ENCODE measurements at places on chromosomes 13 and 19. TPM values are rescaled to one million over a fixed set of nuclear protein-coding genes. Genes with fewer than 3 reads are reported as not detected.

GRCh38 chr13:112742583-112742982, 52.7 kb downstream of the ATP11A start:
- H3K4me3 ChIP-seq: no peak overlapping the region
- no peaks in the 10 kb centered on the region for H3K36me3 ChIP-seq
- no peak for DNase-seq
- H3K27ac ChIP-seq: no peak overlapping the region
- H3K4me1 ChIP-seq: no peaks in the 10 kb centered on the region

DNA sequence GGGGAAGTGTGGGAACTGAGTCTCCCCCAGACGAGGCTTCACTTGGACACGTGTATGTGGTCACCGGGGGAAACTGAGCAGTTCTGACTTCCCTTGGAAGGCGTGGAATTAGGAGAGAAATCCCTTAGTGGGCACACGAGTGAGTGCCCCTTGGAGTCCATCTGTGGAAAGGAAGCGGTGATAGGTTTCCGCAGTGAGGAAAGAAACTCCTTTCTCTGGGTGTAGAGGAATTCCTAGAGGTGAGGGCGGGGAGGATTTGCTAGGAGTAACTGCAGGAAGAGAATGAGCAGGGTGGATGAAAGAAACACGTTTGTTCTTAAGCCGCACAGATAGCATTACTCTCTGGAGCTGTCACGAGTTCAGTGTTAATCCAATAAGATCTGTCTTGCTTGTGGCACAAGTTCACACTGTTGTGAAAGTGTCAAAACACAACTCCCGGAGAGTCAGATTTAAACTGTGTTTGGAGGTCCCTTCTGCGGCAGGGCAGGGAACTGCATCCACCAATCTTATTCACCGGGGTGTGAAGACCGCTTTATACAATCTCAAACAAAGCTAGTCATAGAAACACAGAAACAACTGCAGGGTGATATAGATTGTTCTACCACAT, 1.2 kb downstream of the KL start:
- H3K27ac ChIP-seq: no peak overlapping the region
- H3K4me3 ChIP-seq: no peak overlapping the region
- peaks cover 9% of the 10 kb centered on the region for H3K27me3 ChIP-seq
- H3K4me1 ChIP-seq: no peaks in the 10 kb centered on the region
- DNase-seq: peak; percentile 24
- H3K36me3 ChIP-seq: no peaks in the 10 kb centered on the region

- no peak for DNase-seq
- peaks cover 35% of the 10 kb centered on the region for H3K36me3 ChIP-seq
- H3K27ac ChIP-seq: no peak overlapping the region
- no peaks in the 10 kb centered on the region for H3K27me3 ChIP-seq
Measured at GRCh38 chr19:7421941-7422744, 66.7 kb downstream of the PEX11G start.

DNA sequence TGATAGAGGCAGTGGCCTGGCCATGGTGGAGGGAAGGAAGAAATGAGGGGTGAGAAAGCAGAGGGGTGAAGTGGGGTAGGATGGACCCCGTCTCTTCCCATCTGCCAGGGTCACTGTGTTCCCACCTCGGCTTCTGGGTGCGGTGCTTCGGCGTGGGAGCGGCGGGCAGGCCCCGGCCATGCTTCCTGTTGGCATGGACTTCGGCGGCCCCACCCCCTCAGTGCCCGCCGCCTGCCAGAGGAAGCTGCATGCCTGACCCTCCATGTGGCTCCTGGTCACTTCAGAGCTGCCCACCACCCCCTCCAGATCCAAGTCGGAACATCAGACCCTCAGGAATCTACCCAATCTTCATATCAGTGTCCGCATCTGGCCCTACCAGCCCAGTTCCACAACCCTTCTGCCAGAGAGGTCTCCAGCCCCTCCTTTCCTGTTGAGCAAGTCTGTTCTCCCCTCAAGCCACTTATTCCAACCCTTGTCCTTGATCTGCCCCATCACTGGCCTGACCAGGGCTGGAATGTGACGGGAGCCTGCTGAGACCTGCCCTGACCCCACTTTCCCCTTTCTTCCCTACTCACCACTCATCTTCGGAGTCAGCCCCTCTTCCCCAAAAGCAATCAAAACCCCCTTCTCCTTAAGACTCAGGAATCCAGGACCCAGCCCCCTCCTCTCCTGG, 1.5 kb downstream of the KCNN4 start:
- peak overlapping the region; percentile 65 for H3K4me3 ChIP-seq
- no peak for DNase-seq
- peaks cover 67% of the 10 kb centered on the region for H3K4me1 ChIP-seq
- H3K27me3 ChIP-seq: no peaks in the 10 kb centered on the region
- no peaks in the 10 kb centered on the region for H3K36me3 ChIP-seq

DNA sequence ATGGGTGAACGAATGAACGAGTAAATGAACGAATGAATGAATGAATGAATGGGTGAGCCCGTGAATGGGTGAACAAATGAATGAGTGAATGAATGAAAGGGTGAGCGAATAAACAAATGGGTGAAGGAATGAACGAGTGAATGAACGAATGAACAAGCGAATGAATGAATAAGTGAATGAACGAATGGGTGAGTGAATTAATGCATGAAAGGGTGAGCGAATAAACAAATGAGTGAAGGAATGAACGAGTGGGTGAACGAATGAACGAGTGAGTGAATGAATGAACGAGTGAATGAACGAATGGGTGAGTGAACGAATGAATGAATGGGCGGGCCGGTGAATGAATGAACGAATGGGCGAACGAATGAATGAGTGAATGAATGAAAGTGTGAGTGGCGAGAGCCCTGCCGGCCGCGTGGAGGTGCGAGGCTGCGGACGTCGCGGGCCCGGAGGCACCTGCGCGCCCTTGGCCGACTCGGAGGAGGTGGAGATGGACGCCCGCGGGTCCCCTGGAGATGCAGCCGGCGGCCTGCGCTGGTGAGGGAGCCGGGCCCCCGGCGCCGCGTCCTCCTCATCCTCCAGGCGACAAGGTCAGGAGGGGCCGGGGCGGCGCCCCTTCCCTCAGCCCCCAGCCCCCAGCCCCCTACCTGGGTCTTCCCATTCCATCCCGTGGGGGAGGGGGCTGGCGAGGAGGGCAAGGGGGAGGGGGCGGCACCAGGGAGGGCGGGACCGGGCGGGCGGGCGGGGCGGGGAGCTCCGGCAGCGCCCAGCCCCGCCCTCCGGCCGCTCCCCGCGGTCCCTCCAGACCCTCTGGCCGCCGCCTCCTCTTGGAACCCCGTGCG, 15.4 kb downstream of the ANKRD24 start:
- no peaks in the 10 kb centered on the region for H3K36me3 ChIP-seq
- H3K4me1 ChIP-seq: no peaks in the 10 kb centered on the region
- DNase-seq: no peak
- H3K27me3 ChIP-seq: peaks cover 22% of the 10 kb centered on the region
- no peak overlapping the region for H3K27ac ChIP-seq
- no peak overlapping the region for H3K4me3 ChIP-seq

DNA sequence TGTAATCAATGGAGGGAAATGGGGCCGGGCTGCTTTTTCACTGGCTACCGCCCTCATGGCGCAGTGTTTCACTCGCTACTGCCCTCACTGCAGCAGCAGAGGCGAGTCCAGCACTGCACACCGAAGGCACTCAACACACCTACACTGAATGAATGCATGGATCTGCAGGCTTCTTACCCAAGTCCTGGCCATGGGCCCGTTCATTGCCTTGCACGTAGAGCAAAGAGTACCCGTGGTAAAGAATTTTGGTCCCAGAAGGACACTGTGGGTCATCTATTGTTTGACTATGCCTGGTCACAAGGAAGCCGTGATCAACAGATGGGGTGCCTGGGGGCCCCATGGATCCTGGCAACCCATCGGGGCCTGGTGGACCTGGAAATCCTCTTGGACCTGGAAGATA, 144.9 kb downstream of the COL4A1 start:
- H3K27me3 ChIP-seq: no peaks in the 10 kb centered on the region
- no peak for DNase-seq
- no peak overlapping the region for H3K4me3 ChIP-seq
- H3K4me1 ChIP-seq: no peaks in the 10 kb centered on the region
- no peak overlapping the region for H3K27ac ChIP-seq

DNA sequence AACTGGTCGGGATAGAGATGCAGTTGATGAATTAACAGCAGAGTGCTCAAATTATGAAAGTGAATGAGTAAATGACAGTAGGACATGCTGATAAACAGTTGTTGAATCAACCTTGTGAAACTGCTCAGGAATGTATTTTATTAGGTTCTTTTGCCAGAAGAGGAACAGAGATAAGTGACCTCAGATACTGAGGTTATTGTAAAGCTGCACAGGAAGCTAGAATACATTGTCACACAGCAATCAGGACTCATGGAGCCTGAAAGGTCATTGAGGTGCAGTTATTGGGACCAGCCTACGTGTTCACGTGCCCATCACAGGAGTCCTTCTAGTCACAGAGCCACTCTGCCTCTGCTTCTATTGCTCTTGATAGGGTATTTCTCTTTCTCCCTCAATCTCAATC, 47.5 kb upstream of the MED4 start:
- H3K27me3 ChIP-seq: no peaks in the 10 kb centered on the region
- H3K36me3 ChIP-seq: no peaks in the 10 kb centered on the region
- no peak overlapping the region for H3K4me3 ChIP-seq
- H3K27ac ChIP-seq: no peak overlapping the region
- DNase-seq: no peak

DNA sequence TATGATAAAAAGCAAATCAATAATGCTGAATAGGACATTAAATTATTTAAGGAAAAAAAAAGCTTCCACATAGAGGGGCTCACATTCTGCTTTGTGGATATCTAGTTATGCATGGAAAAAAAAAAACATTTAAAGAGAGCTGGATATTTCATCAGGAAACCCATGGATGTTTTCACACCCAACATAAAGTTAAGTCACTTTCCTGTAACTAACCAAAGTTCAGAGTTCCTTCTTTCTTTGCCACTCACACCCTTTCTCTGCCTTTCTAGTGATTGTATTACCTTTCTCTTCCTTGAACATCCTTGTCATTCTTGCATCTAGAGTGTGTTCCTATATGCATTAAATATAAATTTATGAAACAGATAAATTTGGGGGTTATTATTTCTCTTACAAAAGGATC, 47.2 kb downstream of the RFXAP start:
- no peak for DNase-seq
- H3K27ac ChIP-seq: no peak overlapping the region
- no peaks in the 10 kb centered on the region for H3K36me3 ChIP-seq
- no peaks in the 10 kb centered on the region for H3K4me1 ChIP-seq
- no peak overlapping the region for H3K4me3 ChIP-seq

- H3K4me3 ChIP-seq: no peak overlapping the region
- peaks cover 8% of the 10 kb centered on the region for H3K4me1 ChIP-seq
- H3K27ac ChIP-seq: no peak overlapping the region
- peaks cover 15% of the 10 kb centered on the region for H3K36me3 ChIP-seq
- DNase-seq: no peak
Measured at GRCh38 chr19:45528149-45528743, 21.0 kb downstream of the VASP start.

GRCh38 chr19:55669418-55670279, 5.4 kb upstream of the EPN1 start:
- H3K4me3 ChIP-seq: no peak overlapping the region
- peaks cover 58% of the 10 kb centered on the region for H3K36me3 ChIP-seq
- H3K4me1 ChIP-seq: peaks cover 20% of the 10 kb centered on the region

The STAP2 gene
- total RNA-seq: 3.9 TPM

The PRX gene
- 1.6 TPM for total RNA-seq

The CADM4 gene
- 0.57 TPM for total RNA-seq

The PRRG2 gene
- 1.2 TPM for total RNA-seq

The LILRB2 gene
- total RNA-seq: 0.42 TPM

The FCAR gene
- total RNA-seq: not detected

Data from CD8-positive, alpha-beta memory T cell (primary cell).